Stromal cell of bone marrow (primary cell): ENCODE measurements at places on chromosomes 12 and 14.

DNA sequence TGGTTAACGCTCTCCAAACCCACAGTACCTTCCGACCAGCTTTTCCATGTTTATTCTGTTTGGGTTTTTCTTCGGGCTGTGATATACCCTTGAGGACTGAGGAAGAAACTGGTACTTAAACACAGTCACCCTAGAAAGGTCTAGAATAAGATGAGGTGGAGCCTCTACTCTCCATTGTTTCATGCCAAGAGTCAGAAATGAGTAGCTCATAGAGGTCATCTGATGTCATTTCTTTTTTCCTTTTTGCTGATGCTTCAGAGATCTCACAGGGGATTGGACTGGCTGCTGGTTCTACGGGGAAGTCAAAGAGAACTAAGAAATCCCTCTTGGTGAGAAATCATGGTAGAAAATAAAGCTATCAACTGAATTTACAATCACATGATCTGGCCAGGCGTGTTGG, 538.2 kb upstream of the TMEM132C start:
- DNase-seq = no peak

DNA sequence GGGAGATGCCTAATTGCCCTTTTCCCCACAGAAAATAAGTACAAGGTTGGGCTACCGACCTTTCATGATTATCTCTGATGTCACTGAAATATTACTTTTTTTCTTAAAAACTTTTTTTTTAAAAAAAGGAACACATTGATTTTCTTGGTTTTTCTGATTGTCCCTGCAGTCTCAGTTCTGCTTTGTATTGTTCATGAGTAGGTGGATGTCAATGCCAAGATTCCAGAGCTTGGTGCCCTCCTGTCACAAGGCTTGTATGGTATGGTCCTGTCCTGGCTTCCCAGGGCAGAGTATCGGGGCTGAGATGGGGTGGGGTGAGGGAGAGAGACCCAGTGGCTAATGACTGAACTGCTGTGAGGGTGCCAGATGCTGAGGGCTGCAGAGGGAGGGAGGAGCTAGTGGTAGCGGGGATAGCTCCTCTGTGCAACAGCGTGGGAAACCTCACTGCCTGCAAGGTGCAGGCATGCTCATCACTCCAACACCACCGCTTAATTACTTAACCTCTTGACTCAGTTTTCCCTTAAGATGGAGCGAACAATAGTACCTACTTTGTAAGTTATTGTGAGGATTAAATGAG, 4.4 kb upstream of the CTDSP2 start:
- DNase-seq = no peak

GRCh38 chr12:67348683-67349082, 79.5 kb downstream of the CAND1 start:
- DNase-seq = no peak

- DNase-seq = no peak
Observed at GRCh38 chr12:1875608-1876007, 42.8 kb downstream of the CACNA2D4 start.

GRCh38 chr14:95267306-95267705, 52.4 kb downstream of the CLMN start:
- DNase-seq = no peak

DNA sequence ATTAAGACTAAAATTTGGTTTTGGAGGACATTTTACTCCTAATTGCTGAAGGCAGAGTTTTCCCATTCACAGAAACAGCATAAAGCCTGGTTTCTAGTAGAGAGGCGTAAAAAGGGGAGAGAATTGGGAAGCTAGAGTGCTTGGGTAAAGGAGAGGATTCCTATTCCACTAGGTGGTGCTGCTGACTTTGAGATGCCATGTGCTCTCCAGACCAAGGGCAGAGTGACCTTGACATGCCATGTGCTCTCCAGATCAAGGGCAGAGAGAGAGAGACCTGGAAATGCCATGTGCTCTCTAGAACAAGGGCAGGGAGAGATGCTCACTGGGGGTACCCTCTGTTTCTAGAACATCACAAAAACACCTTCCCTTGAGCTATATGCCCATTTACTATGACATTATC, 176.2 kb upstream of the PDZRN4 start:
- DNase-seq = no peak

- no peak for DNase-seq
Observed at GRCh38 chr12:31773223-31773750, 44.5 kb upstream of the AMN1 start.

DNA sequence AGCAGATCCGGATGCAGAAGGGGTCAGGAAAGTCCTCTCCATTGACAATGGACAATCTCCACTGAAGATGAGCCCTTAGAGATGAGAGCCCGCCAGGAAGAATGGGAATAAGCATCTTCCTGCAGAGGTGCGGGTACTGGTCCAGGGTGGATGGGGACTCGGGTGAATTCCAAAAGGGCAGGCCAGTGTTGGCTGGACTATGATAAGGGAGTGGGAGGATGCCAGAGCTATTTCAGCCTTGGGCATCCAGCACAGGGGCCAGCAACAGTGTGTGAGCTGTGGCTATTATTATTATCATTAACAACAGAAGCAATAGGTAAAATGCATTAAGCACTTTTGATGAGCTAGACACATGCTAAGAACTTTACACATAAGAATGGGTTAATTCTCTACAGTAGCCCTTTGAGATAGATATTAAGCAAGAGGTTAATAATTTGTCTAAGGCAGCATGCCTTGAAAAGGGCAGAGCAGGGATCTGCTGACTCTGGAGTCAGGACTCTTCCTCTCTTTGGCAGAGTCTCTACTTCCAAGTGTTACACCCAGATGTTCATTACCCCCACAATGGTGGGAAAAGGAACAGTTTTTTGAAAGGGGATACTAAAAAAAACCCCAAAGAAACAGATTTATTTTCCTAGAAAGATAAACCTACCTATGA, 55.2 kb downstream of the PRICKLE1 start:
- no peak for DNase-seq

GRCh38 chr12:124087266-124088051, 114.4 kb downstream of the ZNF664 start:
- no peak for DNase-seq

- no peak for DNase-seq
Observed at GRCh38 chr12:43095669-43096280, 456.2 kb downstream of the ADAMTS20 start.

- no peak for DNase-seq
Observed at GRCh38 chr12:40650038-40650704, 42.1 kb upstream of the CNTN1 start.

GRCh38 chr12:30548203-30548602, 147.5 kb downstream of the IPO8 start:
- no peak for DNase-seq

GRCh38 chr14:70811578-70811977, 2.3 kb upstream of the MAP3K9 start:
- no peak for DNase-seq

DNA sequence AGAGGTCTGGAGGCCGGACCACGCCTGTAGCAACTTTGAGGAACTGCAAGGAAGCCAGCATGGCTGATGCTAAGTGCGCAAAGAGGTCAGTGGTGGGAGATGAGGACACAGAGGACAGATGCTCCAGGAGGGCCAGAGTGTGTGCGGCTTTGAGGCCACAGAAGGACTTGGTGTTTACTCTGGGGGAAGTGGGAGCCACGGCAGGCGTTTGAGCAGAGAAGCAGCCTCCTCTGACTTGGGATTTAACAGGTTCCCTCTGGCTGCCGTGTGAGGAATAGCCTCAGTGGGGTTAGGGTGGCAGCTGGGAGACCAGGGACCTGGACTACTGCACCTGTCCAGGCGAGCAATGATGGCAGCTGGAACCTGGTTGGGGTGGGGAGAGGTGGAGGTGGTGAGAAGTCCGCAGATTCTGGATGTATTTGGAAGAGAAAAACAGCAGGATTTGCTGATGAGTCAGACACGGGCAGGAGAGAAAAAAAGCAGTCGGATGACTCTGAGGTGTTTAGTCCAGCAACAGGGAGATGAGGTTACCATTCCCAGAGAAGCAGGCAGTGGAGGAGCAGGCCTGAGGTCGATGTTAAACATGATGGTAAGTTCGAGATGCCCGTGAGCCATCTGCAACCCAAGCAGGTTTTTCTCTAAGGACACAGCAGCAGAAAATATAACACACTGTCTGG, 143.5 kb downstream of the SCARB1 start:
- peak; percentile 50 for DNase-seq

DNA sequence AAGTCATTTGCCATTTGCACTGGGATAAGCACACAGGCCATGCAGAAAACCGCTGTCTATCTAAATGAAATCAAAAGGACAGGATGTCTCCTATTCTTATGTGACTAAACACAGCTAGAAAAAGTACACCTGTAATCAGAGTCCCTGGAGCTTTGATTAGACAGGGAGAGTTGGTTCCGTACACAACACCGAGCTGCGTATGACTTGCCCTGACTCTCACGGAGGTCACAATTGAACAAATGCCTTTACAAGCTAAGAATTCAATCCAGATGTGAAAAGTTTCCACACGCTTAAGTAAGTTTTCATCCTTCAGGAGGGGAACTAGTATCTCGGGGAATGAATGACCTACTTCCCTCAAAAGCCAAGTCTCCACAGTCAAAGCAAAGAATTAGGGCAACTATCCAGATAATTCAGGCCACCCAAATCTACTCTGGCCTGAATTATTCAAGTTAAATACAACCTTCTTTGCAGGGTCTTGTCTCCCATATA, 67.5 kb downstream of the RTN1 start:
- DNase-seq = no peak

DNA sequence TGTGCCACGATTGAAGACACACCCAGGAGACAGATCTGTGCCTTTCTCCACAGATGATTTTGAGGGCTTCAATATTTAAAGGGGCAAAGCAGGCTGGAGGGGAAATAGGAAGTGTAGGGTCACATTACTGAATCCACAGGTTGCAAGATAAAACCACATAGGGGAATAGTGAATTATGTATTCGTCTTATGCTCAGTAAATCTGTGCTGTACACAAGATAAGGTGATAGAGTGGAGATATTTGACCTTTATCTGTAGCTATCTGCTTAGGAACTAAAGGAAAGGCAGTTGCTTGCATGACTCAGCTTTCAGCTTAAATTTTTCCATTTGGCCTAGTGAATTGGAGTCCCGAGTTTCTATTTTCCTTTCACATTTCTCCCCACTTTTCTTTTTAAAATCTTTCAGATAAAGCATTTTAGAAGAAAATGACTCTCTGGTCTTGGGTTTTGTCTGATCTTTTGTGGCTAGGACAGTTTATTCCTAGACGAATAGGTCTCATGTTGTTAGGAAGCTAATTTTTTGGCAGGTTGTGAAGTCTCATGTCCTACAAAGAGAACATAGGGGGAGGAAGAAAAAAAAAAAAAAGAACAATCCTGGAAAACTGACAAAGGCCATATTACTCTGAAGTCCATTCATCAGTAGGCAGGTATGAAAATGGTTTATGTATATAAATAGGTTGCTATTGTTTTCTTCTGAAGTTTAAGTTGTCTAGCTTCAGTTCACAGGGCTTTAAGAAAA, 55.4 kb downstream of the FBXO33 start:
- no peak for DNase-seq

DNA sequence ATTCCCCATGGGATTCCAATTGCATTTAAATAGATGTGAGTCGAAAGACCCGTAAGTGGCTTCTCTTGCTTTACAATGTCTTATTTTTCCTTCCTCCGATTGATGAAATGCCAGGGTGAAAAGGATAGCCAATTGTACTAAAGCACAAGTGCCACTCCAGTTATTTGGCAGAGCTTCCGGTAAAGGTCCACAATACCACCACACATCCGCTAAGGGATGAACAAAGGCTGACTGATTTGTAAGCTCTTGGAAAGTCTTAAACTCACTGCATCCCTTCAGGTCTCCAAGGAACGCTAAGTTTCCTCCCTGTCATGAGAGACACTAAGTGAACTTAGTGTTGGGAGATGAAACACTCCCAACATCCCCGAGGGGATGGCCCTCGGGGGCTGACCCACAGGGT, 21.2 kb upstream of the RNASE1 start:
- DNase-seq = no peak

DNA sequence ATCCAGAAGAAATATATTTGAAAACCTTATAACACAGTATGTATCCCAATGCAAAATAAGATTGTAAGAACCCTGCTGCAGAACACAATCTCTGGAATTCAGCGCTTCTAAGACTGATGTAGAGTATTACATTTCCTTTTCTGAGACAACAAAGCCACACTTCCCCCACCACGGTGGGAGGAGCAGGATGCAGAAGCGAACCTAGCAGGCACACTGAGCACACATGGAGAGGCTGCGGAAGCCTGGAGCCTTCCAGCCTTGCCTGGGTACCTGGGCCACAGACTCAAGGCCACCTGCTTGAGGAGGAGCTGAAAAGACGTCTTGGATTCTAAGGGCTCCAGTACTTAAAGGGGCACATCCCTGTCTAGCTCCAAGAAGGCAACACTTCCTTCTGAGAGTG, 46.4 kb downstream of the TCHP start:
- no peak for DNase-seq
